ENCODE measurements at places on chromosomes 4 and X.

GRCh38 chr4:86554646-86555045 lies 39.5 kb upstream of the PTPN13 start:
- DNase-seq = no peak

- DNase-seq = no peak
Observed at GRCh38 chr4:53734584-53735353, 143.5 kb upstream of the LNX1 start.

GRCh38 chrX:39653691-39654090 lies 444.1 kb downstream of the BCOR start:
- DNase-seq = no peak

DNA sequence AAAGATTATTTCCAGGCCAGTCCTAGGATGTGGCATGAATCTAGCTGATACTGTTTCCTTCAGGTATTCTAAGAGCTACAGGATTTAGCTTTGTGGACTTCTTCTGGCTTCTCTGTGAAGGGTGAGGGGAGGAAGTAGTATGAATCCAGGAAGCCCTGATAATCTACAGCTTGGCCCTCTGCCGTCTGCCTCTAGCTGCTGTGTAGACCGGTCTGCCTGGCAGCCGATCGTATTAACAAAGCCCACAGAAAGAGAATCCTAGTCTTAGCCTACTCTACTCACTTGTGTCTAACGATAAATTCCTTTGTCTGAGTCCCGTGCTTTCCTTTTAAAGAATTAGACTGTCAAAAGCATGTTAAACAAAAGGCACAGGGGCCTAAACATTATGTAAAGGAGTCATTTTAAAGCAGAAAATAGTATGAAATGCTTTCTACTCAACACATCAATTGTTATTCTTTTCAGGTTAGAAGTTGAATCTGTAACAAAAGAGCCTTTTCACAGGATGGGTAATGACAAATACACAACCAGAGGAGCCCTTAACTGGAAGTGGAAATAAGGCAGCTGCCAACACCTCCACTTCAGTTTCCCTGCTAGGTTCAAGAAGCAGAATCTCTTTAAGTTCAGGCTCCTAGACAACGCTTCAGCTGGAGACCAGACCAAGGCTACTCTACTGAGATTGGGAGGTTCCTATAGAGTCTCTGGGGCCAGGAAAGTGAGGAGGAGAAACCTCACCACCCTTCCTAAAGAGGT lies 48.9 kb upstream of the UCP1 start:
- DNase-seq = no peak
